Stimulated activated CD4-positive, alpha-beta T cell treated with anti-CD3 and anti-CD28 coated beads, Interleukin-15, amount 100 ng/mL, for 1 hour (primary cell): ENCODE measurements at places on chromosomes 16 and 17.

- DNase-seq, result no peak
Measured at GRCh38 chr17:68498479-68499326, 13.5 kb upstream of the PRKAR1A start.

- DNase-seq, result no peak
Measured at GRCh38 chr17:71378036-71378435, 742.8 kb upstream of the SOX9 start.

DNA sequence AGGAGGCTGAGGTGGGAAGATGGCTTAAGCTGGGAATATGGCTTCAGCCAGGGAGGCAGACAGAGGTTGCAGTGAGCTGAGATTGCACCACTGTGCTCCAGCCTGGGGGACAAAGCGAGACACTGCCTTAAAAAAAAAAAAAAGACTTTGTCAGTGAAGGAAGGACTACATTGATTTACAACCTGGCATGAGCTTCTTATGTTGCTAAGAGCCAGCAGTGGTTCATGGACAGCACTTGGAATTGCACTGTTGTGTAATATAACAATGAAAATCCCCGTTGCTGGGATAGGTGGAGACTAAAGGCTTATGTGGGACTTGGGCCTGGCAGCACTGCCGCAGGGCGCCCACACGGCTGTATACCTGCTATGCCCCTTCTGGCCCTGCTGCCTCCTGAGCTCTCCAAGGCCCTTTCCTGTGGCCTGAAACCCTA lies 14.1 kb upstream of the SLC16A5 start:
- no peak for DNase-seq

DNA sequence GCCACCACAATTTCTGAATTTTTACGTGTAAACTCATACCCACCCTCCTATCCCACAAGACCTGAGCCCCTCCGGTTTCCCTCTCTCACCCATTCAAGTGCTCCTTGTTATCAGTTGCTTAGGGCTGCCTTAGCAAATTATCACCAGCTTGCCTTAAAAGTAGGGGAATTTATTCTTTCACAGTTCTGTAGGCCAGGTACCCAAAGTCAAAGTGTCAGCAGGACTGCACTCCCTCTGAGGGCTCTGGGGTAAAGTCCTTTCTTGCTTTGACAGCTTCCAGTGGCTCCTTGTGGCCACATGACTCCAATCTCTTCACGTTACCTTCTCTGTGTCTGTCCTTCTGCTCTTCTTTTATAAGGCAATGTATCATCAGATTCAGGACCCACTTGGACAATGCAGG lies 7.9 kb upstream of the TMEM220 start:
- DNase-seq, result no peak

DNA sequence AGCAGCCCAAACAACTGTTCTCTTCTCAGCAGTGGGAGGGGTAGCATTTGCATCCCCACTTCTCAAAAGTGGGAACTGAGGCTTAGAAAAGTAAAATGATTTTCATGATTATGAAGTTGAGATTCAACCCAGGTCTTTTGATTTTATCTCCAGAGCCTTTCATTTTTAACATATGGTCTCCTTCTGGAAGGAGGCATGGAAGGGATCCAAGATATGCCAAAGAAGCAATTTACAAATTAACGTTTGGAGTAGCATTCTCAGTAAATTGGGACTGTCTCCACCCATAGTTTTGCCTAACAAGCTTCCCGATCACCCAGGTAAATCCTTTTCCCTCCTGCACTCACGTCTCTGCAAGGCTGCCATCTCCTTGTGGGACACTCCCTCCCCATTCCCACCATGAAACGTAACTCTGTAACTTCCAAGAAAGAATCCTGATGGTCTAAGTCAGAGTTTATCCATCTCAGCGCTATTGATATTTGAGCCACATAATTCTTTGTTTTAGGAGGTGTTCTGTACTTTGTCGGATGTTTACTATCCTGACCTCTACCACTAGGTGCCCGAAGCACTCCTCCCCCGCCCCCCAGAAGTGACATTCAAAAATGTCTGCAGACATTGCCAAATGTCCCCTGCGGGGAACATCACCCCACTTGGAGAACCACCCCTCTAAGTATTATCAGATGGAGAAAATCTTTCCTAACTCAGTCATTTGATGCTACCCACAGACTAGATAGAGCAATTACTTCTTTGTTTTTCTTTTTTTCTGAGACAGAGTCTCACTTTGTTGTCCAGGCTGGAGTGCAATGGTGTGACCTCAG lies 32.9 kb upstream of the NFAT5 start:
- DNase-seq, result no peak

DNA sequence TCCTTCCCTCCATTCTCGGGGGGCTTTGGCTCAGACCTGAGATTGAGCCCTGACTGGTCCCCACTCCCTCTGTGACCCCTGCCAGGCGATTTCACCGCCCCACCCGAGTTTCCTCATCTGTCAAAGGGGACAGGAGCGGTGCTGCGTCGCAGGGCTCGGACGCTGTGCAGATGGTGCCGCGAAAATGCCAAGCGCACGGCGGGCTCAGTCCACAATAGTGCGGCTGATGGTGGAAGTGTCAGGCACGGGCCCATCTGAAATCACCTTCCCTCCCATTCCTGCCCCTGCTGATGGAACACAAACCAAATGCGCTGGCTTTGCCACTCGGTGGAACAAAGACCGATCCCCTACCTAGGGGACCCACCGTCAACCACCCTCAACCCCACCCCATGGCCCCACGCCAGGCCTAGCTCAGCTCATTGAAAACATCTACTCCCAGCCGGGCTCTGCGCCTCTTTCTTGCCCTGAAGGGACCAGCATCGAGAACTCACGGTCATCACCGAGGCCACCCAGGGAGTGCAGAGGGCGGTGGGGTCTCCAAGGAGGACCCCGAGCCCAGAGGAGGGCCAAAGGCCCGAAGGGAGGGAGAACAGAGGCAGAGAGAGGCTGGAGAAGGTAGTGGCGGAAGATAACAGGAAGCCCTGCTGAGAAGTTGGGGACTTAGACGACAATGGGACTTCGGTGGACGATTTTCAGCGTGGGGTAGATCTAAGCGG lies 1.4 kb downstream of the CARHSP1 start:
- DNase-seq, result no peak

DNA sequence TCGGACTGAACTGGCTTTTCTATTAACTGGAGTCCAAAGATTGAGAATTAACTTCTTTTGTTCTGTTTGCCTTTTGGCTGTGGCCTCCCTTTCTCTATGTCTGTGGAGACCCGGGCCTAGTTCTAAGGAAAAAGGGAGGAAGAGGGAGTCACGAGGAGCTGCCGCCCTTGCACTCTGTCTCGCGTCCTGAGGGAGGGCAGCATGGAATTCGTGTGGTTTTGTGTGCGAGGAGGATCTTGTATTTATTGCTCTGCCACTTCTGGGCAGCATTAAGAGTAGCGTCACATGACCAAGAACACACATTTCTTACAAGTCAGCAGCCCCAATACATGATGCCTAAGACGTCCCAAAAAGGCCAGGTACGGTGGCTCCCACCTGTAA lies 23.6 kb downstream of the METTL22 start:
- DNase-seq, result no peak
